ENCODE measurements at places on chromosomes 2 and 18.

DNA sequence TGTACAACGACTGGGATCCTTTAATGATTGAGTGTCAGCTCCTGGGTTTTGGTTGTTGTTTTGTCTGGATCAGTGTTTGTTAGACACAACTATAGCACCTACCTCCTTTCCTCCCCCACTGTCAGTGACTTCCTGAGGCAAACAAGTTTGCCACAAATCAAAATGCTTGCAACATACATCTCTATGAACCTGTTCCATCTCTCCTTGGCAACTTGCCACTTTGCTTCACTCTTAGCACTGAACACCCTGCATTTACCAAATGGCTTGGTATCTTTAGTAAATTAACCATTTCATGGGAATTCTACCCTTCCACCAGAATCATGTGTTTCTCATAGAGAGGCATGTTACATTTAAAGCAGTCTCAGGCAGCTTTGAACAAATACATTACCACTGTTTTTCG, 301.1 kb upstream of the TANK start:
- DNase-seq = no peak

DNA sequence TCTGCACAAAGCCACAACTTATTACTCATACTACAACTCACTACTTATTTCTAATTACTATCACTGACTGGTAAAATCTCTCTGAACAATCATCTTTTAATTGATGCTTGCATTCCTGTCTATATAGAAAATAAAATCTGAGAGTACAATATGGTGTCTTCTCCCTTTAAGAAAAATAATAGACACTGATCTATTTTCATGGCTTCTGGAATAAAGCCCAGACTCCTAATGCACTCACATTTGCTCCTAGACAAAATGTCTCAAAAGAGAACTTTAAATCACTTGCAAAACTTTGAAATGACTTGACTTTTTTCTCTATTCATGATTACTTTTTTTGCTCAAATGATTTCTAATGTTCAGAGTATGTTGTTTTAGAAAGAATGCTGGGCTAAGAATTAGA, 28.7 kb downstream of the ESCO1 start:
- DNase-seq = no peak

- no peak for DNase-seq
Measured at GRCh38 chr2:102438111-102438510, 15.2 kb downstream of the IL18RAP start.

- no peak for DNase-seq
Measured at GRCh38 chr2:79862756-79863155, 349.9 kb downstream of the CTNNA2 start.

GRCh38 chr2:133835821-133836619, 267.8 kb upstream of the NCKAP5 start:
- no peak for DNase-seq

DNA sequence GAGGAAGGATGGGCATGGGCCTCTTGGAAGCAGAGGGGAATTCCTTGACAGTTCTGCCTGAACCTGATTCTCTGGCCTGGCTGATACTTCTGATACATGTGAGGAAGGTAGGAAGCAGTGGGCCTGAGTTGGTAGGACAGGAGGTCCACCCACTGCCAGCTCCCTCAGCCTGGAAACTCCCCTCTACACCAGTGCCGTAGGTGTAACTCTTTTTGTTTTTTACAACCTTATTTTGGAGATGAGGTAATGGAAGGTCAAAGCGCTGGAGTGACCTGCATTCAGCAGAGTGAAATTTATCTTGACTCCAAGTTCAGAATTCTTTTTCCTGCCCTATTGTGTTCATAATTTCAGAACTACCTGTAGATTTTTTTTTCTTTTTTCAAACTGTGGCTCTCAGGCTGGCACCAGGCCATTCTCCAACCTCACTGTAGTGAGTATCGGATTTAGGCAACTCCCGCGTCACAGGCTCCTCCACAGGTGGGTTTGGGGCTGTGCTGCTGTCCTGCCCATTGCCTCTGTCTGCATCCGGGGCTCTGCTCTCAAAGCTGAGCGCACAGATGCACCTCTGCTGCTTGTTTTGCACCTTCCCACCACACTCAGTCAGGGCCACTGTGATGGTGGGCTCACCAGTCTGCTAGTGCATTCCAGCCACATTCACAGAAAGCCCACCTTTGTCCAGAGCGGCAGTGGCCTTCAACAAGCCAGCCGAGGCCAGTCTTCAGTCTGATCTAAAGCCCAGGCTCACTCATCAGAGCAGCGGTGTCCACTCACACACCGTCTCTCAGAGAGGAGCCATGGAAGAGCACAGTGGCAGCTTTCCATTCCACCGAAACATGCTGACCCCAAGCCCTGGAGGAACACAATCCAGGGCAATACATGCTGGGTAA, 87.2 kb downstream of the UXS1 start:
- no peak for DNase-seq

GRCh38 chr2:17625446-17625845, 85.0 kb downstream of the VSNL1 start:
- DNase-seq = no peak

DNA sequence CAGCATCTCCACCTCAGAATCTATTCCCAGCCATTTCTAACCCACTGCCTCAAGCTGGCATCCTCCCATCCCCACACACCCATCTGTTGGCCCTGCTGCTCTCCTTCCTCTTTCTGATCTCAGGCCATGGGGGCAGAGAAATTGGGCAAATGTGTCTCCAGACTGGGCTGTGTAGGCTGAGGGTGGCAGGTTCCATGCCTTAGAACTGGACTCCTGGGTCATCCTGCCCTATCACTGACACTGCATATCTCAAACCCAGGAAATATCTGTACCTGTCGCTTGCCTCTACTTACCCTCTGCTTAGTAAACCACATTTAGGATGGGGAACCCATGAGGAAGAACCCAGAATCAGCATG, 1.8 kb downstream of the WNT10A start:
- no peak for DNase-seq

DNA sequence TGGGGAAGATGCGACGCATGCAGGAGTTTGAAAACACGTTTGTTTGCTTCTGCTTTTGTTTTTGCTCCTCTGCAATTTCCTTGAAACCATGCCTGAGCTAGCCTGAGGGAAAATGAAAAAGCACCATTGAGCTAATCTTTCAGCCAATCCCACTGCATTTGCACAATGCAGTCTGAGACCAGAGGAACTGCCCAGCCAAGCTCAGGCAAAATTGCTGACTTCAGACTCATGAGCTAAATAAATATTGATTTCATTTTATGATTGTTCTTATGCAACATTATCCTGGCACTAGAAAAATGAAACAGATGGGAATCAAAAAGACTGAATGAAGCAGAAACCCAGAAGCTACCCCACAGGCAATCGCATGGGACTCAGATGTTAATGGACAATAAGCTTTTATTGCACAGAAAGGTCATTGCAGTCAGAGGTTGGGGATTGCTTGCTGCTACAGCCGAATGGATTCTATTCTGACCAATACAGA, 37.0 kb downstream of the TPRKB start:
- no peak for DNase-seq

DNA sequence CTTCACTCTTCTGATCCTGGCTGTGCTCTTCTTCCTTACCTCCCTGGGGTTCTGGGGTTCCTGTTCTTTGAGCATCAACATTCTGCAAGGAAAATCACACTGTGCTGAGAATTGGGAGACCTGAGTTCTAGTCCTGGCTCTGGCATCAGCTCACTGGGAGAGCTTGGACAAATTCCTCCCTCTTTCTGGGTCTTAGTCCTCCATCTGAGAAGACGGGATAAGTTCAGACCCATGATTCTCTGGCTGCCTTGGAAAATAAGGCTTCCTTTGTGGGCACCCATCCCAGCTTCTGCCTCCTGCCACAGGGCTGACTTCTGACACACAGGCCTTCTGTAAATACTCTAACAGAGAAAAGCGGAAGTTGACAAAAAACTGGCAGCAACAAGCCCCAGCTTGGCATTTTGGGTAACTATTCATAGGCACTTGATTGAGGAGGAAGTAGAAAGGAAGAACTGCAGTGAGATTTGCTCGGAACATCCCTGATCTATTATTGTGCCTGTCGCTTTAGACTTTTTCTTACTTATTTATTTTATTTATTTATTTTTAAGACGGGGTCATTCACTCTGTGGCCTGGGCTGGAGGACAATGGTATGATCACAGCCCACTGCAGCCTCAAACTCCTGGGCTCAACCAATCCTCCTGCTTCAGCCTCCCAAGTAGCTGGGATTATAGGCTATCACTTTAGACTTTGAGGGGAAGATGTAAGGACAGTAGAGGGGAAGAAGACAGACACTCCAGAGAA, 7.9 kb downstream of the PCBP1 start:
- no peak for DNase-seq

DNA sequence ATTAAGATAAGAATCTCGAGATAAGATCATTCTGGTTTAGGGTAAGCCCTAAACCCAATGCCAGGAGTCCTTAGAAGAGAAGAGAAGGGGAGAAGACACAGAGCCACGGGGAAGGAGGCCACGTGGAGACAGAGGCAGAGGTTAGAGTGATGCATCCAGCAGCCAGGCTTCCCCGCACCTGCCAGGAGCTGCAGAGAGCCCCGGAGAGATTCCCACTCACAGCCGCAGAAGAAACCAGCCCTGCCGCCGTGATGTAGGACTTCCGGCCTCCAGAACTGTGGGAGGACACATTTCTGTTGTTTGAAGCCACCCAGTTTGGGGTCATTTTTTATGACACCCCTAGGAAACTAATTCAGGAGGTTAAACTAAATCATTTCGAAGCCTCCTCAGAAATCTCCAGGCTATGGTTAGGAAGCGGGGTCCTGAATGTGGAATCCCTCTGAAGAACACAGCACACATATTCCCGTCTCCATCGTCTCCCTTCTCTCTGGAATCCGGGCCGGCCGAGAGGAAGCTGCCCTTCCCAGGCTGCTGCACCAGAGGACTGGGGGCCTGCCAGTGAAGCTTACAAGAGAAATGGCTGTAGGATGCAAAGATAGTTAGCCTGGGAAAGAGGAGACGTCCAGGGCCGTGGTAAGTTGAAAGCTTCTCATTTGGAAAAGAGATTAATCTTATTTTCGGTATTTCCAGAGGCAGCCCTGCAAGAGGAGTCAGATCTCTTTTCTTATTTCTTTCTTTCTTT, 156.6 kb downstream of the TWIST2 start:
- no peak for DNase-seq

GRCh38 chr18:22933966-22934423, 867 bp downstream of the RBBP8 start:
- no peak for DNase-seq

GRCh38 chr2:240998995-240999791, 775 bp downstream of the SNED1 start:
- no peak for DNase-seq

DNA sequence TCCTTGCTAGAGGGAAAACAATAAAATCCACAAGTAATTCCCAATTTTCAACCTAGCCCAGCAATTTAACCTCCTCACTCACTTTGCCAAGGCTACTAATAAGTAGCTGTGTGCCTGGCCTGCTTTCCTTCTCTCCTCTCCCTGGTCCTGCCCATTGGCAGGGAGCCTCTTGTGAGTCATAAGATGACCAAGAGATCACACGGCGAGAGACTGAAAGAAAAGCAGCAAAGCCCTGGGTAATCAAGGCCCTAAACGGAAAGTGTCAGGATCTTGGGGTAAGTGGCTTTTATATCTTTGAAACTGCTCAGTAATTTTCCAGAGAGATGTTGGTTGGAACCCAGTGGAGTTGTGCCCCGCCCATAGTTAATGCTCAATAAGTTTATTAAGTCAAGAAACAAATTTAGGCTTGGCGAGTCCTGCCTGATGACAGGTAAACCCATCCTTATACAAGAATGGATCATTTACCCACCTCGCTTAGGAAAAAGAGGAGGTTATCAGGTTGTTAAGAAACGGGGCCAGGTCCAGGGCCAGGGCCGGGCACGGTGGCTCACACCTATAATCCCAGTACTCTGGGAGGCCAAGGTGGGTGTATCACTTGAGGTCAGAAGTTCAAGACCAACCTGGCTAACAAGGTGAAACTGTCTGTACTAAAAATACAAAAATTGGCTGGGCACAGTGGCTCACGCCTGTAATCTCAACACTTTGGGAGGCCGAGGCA, 10.0 kb upstream of the ADAM17 start:
- DNase-seq = no peak

- no peak for DNase-seq
Measured at GRCh38 chr18:8254654-8255053, 354.6 kb upstream of the RAB12 start.

- DNase-seq = no peak
Measured at GRCh38 chr2:143623909-143624260, 494.7 kb downstream of the ARHGAP15 start.
